Stimulated activated CD8-positive, alpha-beta memory T cell treated with anti-CD3 and anti-CD28 coated beads, Interleukin-4, amount 100 ng/mL, for 24 hours (primary cell): ENCODE measurements at places on chromosomes 12 and 14.

DNA sequence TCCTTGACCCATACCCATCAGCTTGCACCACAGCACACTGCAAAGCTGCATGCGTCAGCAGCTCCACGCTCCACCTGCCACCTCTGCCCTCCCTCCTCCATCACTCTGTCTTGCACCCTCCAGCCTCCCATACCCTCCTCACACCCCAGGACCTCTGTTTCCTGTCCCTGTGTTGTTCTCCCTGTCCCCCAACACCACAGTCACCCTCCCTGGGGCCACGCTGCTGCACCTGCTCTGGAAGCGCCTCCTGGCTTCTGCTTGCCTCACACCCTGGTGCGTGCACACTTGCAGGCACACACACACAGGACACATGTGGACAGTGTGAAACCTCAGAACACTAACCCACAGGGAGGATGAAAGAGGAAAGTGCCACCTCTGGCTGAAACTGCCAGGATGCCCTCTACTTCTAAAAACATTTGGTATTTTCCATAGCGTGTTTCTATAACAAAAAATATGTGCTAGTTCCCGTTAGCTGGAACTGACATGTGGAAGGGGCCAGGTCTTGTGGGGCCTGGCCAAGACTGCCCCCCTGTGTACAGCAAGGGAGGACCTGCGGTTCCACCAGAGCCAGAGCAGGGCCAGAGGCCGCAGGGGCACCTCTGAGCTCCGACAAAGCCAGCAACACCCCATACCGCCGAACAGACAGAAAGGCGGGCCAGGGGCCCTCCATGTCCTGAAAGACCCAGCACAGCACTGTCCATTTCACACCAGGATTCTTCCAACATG is 10.0 kb downstream of the BRF1 start:
- DNase-seq: no peak

GRCh38 chr14:100850841-100851585 is 25.1 kb downstream of the MEG3 start:
- peak; percentile 74 for DNase-seq

GRCh38 chr14:84535976-84536375 is 994.0 kb upstream of the FLRT2 start:
- DNase-seq: no peak

GRCh38 chr14:96104469-96105057 is 65.4 kb downstream of the C14orf132 start:
- DNase-seq: no peak

DNA sequence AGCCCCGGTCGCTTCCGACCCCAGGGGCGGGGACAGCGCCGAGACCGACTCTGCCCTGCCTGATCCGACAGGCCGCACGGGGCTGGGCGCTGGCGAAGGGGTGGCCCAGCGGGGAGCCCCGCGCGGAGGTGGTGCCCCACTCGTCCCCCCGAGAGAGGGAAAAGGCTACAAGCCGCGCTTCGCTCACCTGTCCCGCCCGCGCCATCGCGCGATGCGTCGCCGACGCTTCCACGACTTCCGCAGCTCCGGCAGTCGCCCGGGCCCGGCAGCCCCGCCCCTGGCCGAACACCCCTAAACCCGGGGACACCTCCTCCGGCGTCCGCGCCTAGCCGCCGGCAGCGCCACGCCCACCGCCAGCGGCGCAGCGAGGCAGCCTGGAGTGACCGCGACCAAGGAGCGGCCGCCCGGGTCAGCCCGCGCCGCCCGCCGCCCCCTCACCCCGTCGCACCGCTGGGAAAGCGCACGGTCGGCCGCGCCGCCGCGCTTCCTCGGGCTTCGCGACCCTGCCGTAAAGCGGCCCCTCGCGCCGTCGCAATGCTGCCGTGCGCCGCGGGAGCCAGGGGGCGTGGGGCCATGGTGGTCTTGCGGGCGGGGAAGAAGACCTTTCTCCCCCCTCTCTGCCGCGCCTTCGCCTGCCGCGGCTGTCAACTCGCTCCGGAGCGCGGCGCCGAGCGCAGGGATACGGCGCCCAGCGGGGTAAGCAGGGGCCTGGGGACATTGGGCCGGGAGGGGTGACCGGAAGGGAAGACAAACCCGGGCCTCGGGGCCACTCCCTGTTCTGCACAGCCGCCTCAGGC is at the start of the genes BAG5 and COA8:
BAG5 (minus strand) TSS at position 229 of the 797 bp plus-strand sequence. CDS start 1,493 bp downstream, outside the sequence.
COA8 (plus strand) TSS at position 532 of the 797 bp plus-strand sequence; CDS start at position 574, 42 bp downstream.
- DNase-seq: peak; percentile 79

GRCh38 chr12:111842556-111843396 is 748 bp downstream of the MAPKAPK5 start:
- peak; percentile 21 for DNase-seq

DNA sequence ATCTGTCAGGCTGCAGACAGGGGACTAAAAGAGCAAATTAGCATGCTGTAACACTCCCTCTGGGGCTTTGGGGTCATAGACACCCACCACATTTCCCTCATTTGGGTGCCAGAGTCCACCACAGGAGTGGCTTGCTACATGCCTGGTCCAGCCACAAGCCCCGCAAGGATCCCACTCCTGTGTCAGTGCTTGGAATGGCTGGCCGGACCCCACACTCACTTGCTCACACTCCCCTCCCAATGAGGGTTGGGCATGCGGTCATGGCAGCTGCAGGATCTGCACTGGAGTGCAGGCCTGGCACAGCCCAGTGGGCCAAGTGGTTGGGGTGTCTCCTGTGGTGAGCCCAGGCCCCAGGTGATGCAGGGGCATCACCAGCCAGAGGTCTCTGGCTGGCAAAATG is 59.9 kb downstream of the TSPAN19 start:
- DNase-seq: no peak

DNA sequence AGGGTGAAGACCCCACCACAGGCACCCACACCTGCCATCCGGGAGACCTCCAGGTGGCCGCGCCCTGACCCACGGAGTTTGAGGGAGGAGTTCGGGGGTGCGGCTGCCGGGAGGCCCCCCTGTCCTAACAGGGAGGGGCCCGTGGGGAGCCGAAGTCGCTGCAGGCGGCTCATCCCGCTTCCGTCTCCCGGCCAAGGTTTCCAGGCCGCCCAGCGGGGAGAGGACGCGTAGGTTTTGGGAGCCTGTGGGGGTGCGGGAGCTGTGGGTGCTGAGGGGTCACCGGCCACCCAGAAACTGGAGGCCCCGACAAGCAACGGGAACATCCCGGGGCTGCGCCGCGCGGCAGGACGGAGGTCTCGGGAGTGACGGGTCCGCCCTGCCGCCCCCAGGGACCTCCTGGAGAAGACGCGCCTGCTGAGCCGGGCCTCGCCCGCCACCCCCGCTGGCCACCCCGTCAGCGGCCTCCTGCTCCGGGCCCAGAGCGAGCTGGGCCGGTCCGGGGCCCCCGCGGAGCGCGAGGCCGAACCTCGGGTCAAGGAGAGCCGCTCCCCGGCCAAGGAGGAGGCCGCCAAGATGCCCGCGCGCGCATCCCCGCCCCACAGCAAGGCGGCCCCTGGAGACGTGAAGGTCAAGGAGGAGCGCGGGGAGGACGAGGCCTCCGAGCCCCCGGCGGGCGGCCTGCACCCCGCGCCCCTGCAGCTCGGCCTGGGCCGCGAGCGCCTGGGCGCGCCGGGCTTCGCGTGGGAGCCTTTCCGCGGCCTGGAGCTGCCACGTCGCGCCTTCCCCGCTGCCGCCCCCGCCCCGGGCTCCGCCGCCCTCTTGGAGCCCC is 27.6 kb downstream of the LRCOL1 start:
- DNase-seq: no peak

- no peak for DNase-seq
Measured at GRCh38 chr12:70270108-70270507, 26.9 kb downstream of the CNOT2 start.

- DNase-seq: no peak
Measured at GRCh38 chr14:59389936-59390335, 75.2 kb downstream of the GPR135 start.

DNA sequence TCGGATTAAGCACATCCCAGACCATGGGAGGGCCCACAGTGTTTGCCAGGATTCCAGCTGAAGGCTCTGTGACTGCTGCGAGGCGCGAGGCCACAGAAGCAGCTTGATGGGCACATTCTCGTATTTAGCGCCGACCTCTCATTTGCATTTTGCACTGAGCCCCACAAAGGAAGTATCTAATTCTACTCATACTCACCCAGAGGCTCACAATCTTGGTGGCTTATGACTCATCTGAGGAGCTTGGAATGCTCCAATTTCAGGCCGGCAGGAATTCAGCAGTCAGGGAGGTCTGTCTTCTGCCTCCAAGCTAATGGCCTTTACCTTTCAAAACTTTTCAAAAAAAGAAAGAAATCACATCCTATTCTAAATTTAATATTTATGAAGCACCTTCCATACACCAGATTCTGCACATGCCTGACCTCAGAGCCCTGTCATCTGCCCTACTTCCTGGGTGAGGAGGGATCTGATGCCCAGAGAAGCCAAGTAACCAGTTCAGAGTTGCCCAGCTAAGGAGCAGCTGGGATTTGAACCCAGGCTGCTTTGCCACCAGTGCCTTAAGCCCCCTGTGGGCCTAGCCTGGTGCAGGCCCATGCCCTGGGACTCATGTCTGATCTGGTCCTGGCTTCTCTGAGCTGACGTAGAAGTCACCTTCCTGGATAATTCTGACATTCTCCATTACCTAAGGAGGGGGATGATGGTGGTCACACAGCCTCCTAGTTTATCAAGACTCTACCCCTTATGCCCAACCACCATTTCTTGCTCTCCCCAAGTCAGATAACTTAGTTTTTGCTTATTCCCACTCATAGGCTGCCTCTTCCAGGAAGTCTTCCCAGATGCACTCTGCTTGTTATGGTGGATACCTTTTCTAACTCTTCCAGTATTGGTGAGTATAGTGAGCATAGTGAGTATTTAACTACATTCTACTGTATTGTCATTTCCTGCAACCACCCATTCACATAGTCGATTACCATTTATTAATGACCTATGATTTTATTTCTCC is 198.9 kb downstream of the RBM19 start:
- no peak for DNase-seq

GRCh38 chr14:66375046-66375964 is 110.9 kb upstream of the CCDC196 start:
- DNase-seq: no peak

GRCh38 chr12:95195122-95195521 is 22.1 kb downstream of the FGD6 start:
- no peak for DNase-seq

GRCh38 chr14:39169541-39169900 is 612 bp downstream of the TRAPPC6B start:
- no peak for DNase-seq

GRCh38 chr14:99128185-99128584 is 143.8 kb downstream of the BCL11B start:
- DNase-seq: no peak

DNA sequence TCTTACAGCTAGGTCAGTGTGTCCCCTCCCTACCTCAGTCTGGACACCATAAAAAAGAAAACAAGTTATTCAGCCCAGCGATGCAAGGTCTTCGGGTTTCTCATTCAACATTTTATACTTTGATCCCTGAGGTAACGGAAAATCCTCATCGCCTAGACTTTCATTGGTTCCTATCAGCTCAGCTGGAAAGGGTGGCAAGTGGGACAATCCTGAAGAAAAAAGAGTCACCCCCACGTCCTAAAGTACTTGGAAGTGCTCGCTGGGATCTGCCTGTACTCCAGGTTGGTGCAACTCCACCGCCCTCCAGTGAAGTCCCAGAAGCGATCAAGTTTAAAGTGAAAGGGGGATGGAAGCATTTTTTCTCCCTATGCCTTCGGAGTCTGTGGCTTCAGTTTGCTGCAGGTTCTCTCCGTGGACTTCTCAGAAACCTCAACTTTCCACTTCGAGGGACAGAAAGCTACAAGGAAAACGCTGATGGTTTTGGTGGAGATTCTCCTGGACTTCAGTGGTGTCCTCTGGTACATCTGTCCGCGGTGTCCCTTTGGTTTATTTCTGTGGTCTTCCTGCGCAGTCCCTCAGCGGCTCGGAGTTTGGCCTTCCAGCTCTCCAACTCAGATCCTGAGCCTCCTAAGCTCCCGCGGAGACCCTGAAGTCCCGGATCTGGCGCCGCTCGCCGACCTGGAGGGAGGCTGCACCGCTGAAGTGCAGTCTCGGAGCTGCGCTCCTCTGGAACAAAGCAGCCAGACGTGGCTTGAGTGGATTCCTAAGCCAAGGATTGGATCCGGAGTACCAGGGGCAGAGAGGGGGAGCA is 1.8 kb upstream of the LRFN5 start:
- no peak for DNase-seq
